Amniotic epithelial cell (primary cell): ENCODE measurements at places on chromosomes 3 and 15.

DNA sequence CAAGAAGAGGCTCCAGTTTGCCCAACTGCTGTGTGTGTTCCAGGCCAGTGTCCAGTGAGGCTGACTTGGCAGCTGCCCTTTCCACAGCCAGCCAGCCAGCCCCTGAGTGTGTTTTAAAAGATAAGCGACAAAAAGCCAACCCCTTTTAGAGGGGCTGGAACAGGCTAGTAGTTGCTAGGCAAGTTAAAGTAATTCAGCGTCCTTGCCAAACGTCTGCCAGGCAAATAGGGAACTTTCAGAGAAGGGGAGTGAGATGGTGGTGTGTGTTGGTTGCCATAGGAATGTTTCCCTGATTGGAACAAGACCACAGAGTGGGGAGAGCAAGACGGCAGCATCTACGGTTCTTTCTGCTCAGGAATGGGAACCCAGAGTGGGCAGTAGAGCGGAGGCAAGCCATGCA, 86.3 kb downstream of the TMEM108 start:
- DNase-seq: no peak

- DNase-seq: no peak
These were observed 105.1 kb downstream of the MECOM start for GRCh38 chr3:169558371-169558770.

DNA sequence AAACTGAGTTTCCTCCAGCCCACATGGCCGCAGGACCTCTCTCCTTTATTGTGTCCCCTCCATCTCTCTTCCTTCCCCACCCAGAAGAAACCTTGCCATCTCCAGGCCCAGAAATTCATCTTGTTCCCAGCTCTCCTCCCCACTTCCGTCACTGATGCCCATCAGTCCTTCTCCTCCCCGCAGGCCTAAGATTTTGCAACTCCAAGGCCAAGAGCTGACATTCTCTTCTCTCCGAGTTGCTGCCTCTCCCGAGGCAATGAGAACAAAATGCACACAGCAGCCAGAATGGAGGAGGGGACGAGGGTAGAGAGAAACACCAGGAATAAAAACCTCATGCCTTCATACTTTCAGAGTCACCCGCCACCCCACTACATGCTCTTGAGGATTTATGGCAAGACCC, 526.5 kb upstream of the PROK2 start:
- DNase-seq: peak; percentile 15

DNA sequence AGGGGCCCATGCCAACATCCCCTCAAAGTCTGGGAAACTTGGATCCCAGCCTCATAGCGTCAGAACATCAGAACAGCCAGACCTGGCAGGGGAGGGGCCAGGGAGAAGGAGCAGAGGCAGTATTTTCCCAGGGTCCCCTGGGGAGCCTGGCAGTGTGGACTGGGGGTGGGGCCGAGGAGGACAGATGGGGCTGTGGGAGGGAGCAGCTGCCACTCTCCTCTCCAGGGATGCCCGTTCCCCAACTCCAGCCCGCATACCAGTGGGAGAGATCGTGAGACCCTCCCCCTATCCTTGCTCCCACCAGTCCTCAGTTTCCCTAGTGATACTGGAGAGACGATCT, 6.5 kb upstream of the DNAJB8 start:
- no peak for DNase-seq

GRCh38 chr15:96053031-96053780, 277.3 kb upstream of the NR2F2 start:
- DNase-seq: no peak

DNA sequence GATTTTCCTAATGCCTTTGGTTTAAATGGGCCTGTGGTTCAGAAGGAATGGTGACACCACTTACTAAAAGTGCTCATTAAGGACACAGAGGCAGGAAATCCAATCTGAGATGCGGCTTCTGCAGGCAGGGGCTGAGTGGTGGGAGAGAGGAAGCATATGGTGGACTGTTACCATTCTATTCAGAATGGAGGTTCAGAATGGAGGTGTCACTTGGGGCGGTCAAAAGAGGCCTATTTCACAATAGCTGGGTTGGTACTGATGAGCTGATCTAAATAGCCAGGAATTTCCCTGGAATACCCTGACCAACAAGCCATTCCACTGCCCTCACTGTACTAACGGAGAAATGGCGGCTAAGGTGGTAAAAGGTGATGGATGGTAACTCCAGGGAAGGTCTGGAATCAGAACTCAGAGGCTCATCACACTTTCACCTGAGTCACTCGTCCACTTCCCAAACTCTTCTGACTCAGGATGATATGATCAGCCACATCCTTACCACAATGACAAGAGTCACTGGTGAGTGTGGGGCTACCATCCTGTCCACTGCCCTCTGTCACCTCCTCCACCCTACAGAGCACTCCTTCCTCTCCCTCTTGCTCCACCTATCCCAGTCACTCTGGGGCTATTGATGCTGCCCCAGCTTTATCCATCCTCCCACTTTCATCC, 15.7 kb downstream of the RFT1 start:
- peak; percentile 46 for DNase-seq

- no peak for DNase-seq
These were observed 63.8 kb upstream of the XCR1 start for GRCh38 chr3:46091046-46091445.

DNA sequence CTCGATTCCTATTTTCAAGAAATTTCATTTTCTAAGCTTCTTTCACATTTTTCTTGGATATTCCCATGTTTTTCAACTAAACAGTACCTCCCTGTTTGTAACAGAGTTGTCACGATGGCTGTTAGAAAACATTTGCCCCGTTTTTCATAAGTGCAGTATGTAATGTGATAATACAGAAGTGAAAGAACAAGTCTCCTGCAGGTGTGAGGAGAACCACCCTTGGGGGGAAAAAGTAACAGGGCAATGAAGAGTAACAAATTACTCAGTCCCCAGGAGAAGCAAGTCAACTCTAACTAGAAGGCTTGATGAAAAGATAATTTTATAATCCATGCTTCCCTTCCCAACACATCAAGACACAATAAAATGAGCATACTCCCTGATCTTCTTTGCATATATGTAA, 493.3 kb downstream of the FOXP1 start:
- DNase-seq: no peak

GRCh38 chr3:46666453-46666845, 27.0 kb downstream of the ALS2CL start:
- DNase-seq: no peak

GRCh38 chr3:40310705-40311104, 1.2 kb downstream of the EIF1B start:
- peak; percentile 38 for DNase-seq

- DNase-seq: peak; percentile 77
These were observed 35.6 kb downstream of the ALCAM start for GRCh38 chr3:105402287-105402801.

GRCh38 chr15:61275451-61275850, 46.3 kb upstream of the RORA start:
- no peak for DNase-seq

DNA sequence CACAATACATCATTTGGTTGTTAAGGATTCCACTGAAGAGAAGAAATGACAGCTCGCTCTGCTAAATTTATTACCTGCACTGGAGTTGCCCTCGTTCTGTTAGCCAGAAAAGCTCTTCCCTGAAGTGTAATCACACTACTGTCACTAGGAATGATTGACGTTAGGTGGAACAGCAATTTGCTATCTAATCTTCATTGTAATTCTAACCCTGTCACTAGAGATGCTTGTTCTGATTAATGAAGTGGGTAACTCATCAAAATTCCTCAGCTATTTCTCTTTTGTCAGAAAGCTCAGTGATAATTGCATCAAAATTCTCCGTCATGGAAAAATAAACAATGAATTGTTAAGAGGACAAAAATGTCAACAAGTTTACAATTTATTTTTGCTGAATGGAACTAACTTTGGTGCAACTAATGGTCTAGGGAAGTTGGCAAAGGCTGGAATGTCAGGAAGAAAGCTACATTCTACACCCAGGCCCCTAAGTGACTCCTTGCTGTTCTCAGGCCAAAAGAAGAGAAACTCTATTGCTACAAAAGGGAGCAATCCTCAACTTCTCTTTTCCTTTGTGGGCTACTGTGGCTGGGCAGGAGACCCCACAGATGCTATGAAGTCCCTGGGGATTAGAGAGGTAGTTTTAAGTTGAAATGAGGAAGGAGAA, 34.1 kb downstream of the CCDC191 start:
- no peak for DNase-seq

- DNase-seq: no peak
These were observed 467.0 kb downstream of the FGF12 start for GRCh38 chr3:192260116-192261010.

DNA sequence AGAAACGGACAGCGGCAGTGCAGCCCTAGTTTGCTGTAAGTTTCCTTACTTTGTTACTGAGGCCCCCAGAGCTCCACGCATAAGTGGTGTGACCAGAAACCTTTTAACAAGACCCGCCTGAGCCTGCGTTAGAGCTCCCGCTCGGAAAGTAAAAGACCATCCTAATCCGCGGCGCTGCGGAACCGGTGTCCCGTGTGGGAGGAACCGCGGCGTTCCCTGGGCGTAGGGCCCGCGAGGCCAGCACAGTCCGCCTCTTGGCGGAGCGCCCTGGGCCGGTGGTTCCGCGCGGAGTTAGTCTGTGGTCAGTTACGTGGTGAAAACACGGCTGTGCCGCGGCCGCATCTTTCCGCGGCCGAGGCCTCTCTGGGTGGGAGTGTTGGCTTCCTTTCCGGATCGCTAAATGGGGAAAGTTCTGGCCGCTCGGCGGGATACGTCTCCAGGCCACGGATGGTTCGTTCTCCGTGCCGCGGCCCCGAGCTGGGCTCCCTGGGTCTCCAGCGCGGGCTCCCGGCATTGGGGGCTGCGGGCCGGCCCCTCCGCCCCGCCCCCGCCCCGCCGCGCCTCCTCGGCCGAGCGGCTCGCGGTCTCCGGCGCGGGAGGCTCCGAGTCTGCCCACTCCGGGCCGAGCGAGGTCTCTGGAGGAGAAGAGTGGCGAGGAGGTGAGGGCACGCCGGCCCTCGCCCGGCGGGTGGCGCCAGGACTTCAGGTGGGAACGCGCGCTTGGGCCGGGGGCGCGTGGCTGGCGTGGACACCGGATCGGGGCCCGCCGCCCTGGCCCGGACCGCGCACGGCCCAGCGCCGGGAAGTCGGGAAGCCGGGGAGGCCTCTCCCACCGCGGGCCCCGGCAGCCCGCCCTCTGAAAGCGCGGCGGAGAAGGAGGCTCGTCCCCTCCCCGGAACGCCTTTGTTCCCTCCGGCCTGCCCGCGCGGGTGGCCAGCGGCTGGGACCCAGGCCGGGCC, 754 bp downstream of the B3GNT5 start:
- peak; percentile 71 for DNase-seq

DNA sequence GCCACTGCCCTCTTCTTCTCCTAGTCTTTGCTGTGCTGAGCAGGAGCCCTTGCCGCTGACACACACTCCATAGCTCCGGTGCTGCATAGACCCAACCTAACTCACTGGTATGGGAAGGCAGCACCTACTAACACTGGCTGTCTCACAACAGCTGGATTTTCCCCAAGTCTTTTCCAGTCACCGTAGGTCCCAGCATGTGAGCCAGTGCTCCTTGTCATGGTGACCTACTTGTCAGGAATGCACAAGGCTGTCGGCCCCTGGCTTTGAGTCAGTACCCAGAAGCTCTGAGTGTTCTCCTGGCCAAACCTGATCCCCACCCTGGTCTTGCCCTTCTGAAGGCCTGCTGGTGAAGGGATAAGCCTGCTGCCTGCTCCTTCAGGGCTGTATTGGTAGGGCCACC, 25.7 kb downstream of the AMOTL2 start:
- no peak for DNase-seq

DNA sequence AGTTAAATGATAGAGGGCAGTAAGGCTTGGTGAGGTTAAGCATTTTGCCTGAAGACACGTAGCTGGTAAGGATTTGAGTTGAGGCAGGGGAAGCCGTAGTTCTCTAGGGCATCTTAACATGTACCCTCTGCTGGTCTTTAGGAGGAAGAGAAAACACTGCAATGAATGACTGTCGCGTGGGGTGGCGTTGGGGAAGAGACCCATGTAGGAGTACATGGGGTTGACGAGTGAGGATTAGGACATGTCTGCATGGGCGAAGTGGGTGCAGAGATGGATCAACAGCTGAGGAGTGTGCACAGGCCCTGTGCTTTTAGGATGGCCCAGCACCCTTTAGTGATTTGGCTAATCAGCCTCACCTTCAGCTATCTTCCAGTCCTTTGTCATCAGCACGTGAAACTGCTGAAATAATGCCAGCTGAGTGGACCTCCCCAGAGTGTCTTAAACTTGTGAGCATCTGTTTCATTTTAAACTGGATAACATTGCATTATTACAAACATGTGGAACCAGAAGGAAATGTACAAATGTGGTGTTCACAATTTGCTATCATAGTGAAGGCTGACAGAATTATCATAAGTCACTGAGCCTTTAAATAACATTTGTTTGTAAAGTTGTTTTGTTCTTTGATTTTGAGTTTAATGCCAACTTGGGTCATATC, 15.3 kb downstream of the P2RY14 start:
- no peak for DNase-seq

- no peak for DNase-seq
These were observed 20.6 kb downstream of the HEG1 start for GRCh38 chr3:125035217-125035616.

GRCh38 chr15:61083081-61083787, 145.9 kb downstream of the RORA start:
- DNase-seq: no peak

DNA sequence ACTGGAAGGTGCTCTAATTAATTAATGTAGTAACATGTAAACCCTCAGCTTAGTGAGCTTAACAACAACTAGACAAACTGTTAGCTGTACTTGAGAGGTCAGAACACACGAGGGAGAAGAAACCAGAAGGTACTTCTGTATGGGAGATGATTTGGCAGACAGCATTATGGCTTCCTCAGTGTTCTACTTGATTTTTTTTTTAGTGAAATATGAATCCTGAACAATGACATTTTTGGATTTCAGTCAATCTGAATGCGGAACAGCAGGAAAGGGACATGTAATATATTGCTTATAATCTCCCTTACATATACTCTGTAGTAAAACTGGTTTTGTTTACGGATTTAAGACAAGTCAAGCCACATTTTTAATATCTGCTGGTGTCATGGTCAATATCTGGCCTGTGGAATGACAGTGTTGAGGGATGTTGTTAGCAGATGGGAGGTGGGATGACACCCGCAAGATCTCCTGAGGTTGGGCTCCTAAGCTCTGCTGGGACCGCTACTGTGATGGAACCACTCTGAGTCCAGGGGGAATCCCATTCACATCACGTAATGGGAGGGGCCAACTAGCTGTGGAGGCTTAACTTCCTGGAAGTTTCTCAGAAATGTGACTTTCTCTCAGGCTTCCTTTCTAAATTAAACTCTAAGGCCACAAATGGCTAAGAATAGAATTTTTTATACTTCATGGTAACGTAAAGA, 18.7 kb downstream of the TNFAIP8L3 start:
- no peak for DNase-seq
